Endothelial cell (in vitro differentiated cells): ENCODE measurements at places on chromosomes 7 and 10. TPM values are rescaled to one million over a fixed set of nuclear protein-coding genes. Genes with fewer than 3 reads are reported as not detected.

DNA sequence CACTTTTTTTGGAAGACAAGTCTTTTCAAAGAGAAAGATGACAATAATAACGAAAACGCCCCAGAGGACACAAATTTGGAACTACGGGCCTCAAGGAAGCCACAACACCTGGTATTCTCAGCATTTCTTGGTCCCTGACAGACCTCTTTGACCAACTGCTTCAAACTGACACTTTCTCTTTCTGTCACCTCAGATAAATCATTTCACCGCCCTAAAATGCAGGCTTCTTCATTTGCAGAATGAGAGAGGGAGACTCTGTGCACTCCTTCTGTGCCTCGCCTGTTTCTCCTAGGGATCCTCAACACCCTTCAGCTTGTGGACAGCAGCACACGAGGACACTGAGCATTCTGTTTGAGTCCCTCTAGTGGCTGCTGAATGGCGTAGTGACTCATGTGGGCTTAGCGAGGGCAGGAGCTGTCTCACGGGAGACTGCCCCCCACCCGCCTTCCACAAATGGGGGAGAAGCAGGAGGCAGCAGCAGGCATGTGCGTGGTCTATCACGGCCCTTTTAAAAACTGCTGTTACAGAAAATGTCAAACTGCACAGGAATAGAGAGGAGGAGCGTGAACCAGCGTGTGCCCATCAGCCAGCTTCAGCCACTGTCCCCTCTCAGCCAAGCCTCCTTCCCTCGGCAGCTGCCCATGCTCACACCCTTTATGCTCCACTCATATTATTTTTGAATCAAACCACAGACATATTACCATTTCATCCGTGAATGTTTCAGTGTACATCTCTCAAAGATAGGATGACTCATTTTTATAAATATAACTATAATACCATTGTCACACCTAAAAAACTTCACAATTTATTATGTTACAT is 41.4 kb downstream of the GSDME start:
- DNase-seq: peak; percentile 26

DNA sequence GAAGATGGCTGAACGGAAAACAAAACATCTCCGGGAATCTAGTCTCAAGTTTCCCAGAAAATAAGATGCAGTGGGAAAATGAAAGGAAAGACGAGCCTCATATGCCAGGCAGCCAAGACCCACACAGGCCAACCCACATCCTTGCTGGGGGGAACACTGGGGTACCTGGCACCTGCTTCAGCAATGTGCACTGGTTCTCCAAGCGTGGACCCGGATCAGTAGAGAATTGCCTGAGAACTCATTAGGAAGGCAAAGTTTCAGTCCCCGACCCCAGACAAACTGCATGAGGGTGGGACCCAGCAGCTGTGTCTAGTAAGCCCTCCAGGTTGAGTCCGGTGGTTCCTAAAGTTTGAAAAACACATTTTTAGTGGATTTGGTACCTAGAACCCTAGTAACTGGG is 18.4 kb downstream of the FAM53B start:
- no peak for DNase-seq

DNA sequence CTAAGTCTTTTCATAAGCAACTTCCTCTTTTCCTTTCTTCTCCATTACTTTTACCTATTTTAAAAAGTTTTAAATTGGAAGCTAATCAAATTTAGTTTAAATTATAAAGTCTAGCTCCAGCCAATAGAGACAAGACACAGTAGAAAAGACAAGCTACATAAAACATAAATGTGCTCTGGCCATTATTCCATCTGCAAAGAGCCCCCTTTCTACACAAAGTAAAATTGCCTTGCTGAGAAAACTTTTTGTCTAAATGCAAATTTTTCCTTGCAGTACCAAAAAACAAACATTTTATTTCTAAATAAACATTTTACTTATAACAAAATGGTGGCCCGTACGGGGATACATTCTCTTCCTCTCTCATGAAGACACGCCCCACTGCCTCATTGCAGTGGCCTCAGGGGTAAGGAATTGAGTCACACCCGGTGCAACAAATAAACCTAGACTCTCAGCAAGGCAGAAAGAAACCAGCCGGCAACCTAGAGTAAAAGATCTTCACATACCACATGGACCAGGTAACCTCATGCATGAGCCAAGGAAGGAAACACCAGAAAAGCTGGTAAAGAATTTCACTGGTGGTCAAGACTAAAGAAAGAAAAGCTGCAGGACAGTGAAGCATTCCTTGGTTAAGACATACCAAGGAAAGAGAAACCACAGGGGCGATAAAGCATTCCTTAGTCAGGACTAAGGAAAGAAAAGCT is 71.6 kb upstream of the ZNF746 start:
- DNase-seq: no peak

- no peak for DNase-seq
Observed at GRCh38 chr7:95933618-95934017, 161.3 kb downstream of the DYNC1I1 start.

- no peak for DNase-seq
Observed at GRCh38 chr7:156589808-156590207, 50.8 kb upstream of the RNF32 start.

- no peak for DNase-seq
Observed at GRCh38 chr10:6612371-6612770, 32.3 kb upstream of the PRKCQ start.

GRCh38 chr10:31118556-31118955 is 86.9 kb upstream of the ZNF438 start:
- no peak for DNase-seq

Gene IL6
- not detected for total RNA-seq

Gene HYAL4
- total RNA-seq: 3.1 TPM

Gene AKR1C2
- total RNA-seq: not detected
